ENCODE measurements at places on chromosomes 16 and 17.

DNA sequence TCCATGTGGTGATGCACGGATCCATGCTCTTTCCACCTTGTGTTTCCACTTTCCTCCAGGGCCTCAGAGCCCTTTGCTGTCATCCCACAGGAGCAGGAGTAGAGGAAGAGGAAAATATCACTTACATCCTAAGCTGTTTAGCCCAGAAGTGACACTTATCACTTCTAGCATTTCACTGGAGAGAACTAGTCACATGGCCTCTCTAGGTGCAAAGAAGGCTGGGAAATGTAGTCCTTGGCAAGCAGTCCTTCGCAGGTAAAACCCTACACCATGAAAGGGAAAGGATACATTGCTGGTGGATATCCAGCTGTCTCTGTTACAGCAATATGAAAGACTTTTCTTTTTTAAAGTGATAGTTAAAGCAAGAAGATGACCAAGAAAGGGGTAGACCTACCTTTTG is 185.9 kb downstream of the RGS9 start:
- no peak for DNase-seq

GRCh38 chr17:1201132-1201702 is 21.4 kb upstream of the ABR start:
- DNase-seq, result no peak

DNA sequence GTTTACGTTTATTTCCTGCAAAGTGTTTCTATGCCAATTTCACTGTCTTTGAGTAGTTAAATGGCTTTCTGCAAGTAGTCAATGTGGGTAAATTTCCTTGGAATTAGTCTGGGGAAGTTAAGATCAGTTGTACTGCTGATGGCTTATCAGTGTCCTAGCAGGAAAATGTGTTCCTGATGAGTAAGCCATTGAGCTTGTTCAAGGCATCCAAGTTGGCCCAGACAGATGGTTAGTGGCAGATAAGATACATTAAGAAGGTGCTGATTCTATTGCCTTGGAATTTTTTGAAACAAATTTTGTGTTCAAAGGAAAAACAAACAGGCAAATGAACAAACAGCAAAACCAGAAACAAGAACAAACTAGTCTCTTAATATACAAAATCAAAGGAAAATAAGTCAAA is 258.4 kb downstream of the MAP2K6 start:
- no peak for DNase-seq

DNA sequence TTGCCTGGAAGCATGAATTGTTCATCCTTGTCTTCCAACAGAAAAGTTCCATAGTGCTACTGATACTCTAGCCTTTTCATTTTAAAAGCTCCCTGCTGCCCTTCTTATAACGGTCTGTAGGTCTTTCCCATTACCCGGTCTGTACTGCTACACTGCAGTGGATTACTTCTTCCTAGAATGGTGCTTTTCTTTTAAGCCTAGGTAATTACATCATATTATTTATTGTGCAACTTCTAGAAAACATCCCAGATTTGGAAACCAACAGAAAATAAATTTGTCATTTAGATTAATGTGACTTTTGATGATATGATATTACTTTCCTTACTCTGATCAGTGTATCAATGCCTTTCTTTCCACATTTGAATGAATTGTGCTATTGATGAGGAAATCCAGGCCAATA is 199.4 kb downstream of the TANC2 start:
- peak; percentile 11 for DNase-seq

GRCh38 chr16:62201911-62202310 is 165.7 kb upstream of the CDH8 start:
- no peak for DNase-seq

DNA sequence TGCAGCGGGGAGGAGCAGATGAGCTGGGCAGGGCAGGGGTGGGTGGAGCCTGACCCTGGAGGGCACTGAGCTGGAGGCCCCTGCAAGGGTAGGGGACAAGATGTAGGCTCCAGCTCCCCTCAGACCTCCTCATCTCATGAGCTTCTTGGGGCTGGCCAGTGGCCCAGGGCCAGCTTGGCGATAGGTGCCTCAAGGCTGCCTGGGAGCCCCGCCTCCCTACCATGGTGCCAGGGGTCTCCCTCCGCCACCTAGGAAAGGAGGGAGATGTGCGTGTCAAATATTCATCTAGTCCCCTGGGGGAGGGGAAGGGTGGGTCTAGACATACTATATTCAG is 3.9 kb downstream of the HIRIP3 start:
- DNase-seq, result no peak

DNA sequence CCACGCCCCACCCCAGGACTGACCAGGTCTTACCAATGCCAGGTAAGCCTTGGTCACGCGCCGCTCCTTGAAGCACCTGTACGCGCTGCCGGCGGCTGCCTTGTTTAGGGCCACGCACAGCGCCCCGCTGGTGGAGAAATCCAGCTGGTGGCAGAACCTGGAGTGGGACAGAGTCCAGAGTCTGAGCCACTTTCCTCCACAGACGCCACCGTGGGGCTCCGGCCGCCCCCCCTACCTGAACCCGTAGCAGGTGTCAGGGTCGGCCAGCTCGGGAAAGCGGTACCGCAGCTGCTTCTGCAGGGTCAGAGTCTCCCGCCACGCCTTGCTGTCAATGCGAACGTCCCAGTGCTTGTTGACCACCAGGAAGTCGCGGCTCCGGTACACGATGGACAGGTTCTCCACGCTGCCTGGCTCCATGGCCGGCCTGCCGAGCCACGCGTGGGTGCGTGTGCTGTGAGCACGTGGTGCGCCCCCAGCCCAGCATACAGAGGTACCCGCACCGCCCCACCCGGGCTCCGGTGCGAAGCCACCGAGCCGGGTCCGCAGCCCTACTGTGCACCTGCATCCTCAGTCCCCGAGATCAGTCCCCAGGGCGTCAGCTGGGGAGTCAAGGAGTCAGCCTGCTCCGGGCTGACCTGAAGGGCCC is 737 bp downstream of the RPUSD1 start:
- DNase-seq, result peak; percentile 28

GRCh38 chr17:28086519-28086918 is 44.0 kb downstream of the NLK start:
- DNase-seq, result no peak
